ENCODE measurements at places on chromosomes 16 and 17.

- peak; percentile 21 for DNase-seq
Observed at GRCh38 chr16:3235856-3236669, 1.1 kb upstream of the ZNF200 start.

DNA sequence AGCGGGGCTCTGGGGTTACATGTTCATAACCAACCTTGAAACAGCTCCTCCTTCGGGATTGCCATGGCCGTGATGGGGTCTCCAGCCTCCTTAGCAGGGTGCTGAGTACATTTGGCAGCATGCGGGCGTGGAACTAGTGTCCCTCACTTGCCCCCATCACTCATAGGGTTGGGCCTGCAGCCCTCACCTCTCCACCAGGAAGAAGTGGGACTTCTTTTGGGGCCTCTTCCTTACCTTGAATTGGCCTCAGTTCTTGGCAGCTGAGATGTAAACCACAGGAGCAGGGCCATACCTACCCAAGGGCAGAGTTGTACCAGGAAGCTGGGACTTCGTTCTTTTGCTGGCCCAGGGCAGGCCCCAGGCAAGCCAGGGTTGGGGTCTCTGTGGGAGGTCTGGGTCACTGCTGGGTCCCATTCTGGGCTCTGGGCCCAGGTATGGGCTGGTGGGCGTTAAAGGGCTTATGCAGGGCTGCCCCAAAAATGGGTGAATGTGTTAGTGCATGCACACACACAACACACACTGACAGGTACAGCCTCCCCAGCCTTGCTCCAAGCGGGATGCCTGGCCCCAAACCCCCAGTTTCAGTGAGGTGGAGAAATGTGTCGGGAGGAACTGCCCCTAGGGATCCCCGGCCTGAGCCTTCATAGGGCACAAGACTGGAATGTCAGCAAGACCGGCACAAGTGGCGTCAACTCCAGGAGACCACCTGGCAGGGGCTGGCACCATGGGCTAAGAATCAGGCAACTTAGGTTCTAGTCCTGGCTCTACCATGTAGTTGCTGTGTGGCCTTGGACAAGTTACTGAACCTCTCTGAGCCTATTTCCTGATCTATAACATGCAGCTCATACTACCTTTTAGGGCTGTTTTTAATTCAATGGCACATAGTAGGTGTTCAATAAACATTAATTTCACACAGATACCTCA lies 3.9 kb upstream of the KRT15 start:
- DNase-seq: no peak

GRCh38 chr17:2011411-2012371 lies 13.4 kb downstream of the RTN4RL1 start:
- DNase-seq: no peak

DNA sequence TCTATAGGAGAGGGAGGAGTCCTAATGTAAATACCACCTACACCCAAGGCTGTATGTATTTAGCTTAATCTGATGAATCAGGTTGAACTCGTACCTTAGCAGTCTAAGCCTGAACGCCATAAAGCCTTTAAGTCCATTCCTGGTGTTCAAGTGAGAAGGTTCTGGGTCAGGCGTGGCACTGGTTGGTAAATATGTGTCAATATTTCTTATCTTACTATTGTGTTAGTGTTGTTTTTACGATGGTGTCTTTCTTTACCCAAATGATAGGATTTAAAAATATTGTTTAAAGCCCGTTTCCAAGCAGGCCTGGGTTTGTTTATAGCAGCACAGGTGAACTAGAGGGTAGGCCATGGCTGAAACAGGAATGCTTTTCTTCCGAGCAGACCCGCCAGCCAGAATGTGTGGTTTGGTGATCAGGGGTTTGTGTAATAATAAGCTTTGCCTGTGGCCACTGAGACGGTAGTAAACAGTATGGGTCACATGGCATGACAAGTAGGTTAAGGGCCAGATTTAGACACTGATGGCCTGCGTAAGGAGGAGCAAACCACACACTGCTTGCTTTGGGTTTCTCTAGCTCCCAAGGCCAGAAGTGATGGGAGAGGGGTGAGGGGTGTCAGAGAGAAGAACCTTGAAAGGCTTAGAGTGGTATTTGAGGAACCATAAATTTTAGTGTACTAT lies 3.3 kb downstream of the TMEM94 start:
- no peak for DNase-seq

- no peak for DNase-seq
Observed at GRCh38 chr17:4663711-4664110, 22.2 kb upstream of the ALOX15 start.

GRCh38 chr17:17305281-17305801 lies 2.2 kb downstream of the NT5M start:
- peak; percentile 71 for DNase-seq

DNA sequence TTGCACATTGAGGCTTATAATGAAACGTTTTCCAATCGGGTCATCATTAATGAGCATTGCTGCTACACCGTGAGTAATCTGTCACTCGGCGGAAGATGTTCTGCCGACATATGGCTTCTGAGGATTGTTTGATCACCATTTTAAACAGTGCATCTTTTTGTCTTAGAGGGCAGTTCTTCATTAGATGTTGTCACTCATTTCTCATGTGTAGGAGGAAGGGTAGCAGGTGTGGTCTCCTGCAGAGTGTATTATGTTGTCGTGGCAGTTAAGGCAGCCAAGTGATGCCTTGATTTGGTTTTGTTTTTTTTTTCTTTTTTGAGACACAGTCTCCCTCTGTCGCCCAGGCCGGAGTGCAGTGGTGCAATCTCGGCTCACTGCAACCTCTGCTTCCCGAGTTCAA lies 50.5 kb downstream of the SEC14L1 start:
- no peak for DNase-seq

DNA sequence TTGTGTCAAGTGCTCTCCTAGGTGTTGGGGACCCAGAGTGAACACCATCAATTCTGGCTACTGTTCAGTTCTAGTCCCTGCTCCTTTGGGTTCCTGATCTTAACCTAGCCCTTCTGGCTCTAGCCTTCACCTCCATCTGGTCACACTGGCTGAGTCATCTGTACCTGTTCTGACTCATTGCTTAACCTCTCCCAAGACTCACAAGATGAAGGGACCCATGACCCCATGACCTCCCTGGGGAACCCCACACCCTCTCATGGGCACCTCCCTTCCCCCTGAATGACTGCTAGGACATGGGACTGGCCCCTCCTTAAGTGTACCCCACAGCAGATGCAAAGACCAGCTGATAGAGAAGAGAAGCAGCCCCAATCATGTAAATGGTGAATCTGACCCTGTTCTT lies 345.8 kb upstream of the CDH5 start:
- DNase-seq: no peak

GRCh38 chr16:88431651-88432050 lies 21.4 kb upstream of the ZFPM1 start:
- no peak for DNase-seq

GRCh38 chr17:38984666-38985065 lies 17.5 kb upstream of the FBXO47 start:
- no peak for DNase-seq

GRCh38 chr17:30360086-30360808 lies 18.5 kb upstream of the CPD start:
- DNase-seq: no peak

- peak; percentile 2 for DNase-seq
Observed at GRCh38 chr16:17828012-17828411, 357.3 kb upstream of the XYLT1 start.

DNA sequence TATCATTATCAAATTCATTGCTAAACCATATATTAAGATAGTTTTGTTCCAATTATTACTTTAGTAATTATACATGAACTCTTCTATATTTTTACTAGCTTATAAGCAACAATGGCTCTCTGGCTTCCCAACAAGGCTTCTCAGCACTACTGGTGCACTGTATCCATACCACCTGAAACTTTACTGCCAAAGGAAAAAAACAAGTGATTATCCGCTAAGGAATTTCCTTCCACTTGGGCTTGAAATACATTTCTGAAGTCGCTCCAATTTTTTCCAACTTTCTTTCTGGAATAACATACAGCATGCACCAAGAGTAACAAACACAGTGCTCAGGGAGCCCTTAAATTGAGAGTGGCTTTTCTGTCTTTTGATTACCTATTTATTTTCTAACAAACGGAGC lies 2.1 kb downstream of the CSNK2A2 start:
- no peak for DNase-seq

- DNase-seq: no peak
Observed at GRCh38 chr17:14474591-14474990, 173.7 kb downstream of the HS3ST3B1 start.

DNA sequence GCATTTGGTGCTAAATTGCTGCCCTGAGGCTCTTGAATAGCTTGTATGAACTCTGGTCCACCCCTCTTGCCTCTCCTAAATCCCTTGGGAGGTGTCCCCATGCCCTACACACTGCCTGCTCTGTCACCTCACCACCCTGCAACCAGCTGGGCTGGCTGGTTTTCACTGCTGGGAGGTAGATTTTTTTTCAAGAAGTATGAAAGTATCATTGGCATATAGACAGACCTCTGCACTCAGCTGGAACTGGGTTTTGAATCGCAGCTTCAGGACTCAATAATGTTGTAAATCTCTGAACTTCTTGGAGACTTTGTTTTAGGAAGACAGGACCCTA lies 184.9 kb downstream of the MSI2 start:
- DNase-seq: no peak

DNA sequence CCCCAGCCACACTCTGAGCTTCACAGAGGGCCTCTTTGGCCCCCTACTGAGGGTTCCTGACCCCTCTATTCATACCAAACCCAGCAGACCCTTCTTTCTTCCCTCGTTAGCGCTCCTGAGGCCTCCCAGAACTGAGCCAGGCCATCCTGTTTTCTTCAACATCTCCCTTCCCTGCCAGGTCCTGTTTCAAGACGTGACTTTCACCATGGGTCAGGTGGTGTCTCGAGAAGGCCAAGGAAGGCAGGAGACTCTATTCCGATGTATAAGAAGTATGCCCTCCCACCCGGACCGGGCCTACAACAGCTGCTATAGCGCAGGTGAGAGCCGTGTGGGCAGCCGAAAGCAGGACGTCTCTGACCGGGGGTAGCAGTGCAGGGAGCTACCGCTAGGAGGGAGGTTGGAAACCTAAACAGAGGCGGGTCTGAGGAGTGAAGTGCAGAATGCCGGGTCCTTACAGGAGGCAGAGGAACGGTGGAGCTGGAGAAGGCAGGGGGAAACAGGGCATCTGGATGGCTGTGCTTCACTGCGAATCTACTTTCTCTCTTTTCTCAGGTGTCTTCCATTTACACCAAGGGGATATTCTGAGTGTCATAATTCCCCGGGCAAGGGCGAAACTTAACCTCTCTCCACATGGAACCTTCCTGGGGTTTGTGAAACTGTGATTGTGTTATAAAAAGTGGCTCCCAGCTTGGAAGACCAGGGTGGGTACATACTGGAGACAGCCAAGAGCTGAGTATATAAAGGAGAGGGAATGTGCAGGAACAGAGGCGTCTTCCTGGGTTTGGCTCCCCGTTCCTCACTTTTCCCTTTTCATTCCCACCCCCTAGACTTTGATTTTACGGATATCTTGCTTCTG lies 1.3 kb upstream of the SENP3 start:
- DNase-seq: peak; percentile 78

Measured in erythroblast (primary cell).